ENCODE measurements at places on chromosomes 6 and 20.

DNA sequence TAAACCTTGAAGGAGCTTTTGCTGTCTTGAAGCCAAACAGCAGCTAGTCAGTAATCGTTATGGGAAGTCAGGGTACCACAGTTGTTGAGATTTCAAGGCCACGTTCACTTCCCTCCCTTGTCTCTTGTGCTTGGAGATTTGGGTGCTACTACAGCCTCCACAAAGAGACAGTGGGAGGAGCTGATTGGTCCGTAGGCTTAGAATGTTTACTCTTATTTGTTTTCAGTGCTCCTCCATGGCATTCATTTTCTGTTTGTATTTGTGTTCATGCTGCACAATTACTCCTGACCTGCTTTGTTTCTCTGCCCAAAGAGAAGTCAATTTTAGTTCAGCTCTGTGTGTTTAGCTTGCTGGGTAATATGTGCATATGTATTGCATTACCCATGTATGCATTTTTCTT, 147.7 kb downstream of the PRL start:
- DNase-seq, result no peak

- no peak for DNase-seq
Observed at GRCh38 chr6:113522376-113522775, 334.8 kb upstream of the MARCKS start.

GRCh38 chr6:25726122-25726911, 28.2 kb upstream of the SLC17A4 start:
- no peak for DNase-seq

GRCh38 chr6:3669916-3670315, 81.6 kb downstream of the PXDC1 start:
- no peak for DNase-seq

DNA sequence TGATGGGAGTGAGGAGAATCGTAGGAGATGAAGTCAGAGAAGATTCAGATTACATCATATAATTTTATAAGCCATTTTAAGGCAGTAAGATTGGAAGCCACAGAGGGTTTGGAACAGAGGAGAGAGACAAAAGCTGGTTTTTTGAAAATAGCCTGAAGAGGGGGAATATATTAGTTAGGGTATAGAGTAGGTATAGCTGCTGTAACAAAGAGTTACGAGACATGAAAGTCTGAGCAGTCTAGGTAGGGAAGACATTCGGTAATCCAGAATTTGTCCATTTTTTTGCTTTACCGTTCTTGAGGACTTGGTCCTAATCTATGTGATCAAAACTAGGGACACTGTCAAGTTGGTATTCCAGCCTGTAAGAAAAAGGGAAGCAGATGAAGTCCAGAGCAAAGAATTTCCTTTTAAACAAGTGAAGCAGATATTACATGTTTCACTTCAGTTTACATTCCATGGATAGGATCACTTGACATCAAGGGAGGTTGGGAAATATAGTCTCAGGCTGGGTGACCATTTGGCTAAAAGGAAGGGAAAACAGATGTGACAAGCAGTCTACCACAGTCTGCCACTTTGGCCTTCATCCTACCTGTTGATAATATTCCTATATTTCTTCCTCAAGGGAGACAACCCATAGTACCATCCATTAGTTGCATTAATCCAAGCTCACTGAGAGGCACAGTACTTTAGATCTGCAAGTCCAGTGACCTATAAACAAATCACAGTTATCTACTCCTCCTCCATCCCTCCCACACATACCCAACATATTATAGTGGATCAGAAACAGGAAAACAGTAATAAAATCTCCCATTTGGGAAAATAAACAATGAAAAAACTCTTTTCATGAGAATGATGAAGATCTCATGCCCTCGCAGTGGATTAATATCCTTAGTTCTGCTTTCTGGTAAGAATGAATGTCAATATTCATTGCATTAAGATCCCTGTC, 10.2 kb downstream of the FAM135A start:
- DNase-seq, result no peak

- no peak for DNase-seq
Observed at GRCh38 chr6:167757821-167758220, 68.9 kb upstream of the AFDN start.

DNA sequence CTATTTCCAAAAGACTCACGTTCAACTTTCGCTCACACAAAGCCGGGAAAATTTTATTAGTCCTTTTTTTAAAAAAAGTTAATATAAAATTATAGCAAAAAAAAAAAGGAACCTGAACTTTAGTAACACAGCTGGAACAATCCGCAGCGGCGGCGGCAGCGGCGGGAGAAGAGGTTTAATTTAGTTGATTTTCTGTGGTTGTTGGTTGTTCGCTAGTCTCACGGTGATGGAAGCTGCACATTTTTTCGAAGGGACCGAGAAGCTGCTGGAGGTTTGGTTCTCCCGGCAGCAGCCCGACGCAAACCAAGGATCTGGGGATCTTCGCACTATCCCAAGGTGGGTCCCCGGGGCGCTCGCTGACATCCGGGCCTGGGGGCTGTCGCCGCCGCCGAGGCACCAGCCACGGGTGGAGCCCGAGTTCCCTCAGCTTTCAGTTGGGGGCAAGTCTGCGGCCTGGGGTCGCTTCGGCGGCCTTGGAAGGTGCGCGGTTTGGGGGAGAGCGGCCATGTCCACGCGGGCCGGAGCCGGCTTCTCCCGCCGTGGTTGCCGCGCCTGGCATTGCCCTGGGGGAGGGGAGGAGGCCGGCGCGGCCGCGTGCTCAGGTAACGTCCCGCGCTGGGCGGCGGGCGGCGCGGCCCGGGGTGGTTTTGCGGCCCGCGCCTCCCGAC, 429 bp downstream of the AMD1 start:
- DNase-seq, result peak; percentile 24

- DNase-seq, result no peak
Observed at GRCh38 chr20:57409316-57409671, 18.1 kb downstream of the RBM38 start.

DNA sequence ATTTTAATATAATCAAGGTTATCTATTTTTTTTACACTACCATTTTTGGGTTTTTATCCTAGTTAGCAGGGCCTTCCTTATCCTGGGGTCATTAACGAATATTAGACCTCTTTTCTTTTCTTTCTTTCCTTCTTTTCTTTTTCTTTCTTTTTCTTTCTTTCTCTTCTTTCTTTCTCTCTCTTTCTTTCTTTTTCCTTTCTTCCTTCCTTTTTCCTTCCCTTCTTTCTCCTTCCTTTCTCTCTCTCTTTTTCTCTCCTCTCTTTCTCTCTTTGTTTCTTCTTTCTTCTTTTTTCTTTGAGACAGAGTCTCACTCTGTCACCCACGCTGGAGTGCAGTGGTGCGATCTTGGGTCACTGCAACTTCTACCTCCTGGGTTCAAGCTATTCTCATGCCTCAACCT, 120.4 kb upstream of the PDE7B start:
- no peak for DNase-seq

DNA sequence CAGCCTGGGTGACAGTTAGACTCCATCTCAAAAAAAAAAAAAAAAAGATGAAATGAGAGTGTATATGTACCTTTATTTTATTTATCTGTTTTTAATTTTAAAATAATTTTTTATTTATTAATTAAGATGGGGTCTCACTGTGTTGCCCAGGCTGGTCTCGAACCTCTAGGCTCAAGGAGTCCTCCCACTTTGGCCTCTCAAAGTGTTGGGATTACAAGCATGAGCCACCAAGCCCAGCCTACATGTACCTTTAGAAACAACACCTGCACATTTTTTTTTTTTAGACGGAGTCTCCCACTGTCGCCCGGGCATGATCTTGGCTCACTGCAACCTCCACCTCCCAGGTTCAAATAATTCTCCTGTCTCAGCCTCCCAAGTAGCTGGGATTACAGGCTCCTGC, 12.1 kb upstream of the PARD6B start:
- DNase-seq, result no peak

DNA sequence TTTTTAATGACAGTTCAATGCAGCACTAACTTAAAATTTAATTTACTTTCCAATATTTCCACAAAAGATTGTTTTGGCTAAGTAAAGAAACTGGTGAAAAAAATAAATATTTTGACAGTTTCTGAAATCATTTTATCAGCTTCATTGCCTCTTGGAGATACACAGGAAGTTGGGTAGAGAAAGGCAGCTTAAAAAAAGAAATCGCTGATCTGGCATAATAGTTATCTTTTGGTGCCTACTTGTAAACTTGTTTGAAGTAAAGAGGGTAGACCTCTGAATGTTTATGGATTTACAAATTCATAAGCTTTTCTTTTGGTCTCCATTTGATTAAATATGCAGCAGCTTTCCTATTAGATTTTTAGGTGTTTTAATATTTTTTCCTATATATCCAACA, 103.4 kb downstream of the RTN4IP1 start:
- no peak for DNase-seq

DNA sequence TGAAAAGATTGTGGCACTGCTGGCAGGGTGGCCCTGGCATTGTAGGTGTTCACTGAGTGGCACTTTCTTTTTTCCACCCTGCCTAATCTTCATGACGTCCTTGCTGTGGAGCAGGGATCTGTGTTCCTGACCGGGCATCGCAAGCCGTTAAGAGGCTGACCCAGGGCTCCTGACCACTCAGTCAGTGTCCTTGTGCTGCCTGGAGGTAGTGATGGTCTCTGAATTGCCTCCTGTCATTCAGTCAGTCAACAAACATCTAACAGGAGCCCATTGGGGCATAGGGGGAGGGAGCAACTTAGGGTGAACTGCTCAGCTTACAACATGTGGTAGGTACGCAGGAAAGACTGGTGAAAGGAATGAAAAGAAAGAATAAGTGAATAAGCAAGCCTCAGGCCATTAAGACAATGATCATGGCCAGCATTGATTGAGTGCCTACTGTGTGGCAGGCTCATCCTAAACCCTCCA, 152.0 kb downstream of the CEBPB start:
- no peak for DNase-seq

GRCh38 chr20:32672394-32672981, 1.3 kb downstream of the C20orf203 start:
- DNase-seq, result no peak

DNA sequence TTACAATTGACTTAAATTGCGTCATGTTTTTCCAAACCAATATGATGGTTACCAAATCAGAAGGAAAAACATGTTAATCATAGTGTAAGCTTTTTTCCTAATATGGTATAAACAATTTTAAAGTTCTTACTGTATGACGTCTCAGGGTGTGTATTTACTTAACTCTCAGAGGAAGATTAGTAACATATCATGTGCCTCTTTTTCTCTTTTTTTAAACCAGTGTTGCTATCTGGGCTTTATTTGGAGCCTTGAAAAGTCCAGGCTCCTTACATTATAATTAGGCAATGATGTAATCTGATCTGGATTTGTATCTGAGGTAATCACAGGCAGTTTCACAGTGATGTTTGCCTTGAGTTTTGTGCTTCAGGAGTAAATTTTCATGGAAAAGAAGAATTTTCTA, 20.4 kb upstream of the RAB23 start:
- no peak for DNase-seq

GRCh38 chr20:35257175-35257909, 20.6 kb downstream of the MMP24OS start:
- DNase-seq, result no peak

- DNase-seq, result no peak
Observed at GRCh38 chr6:122568797-122569221, 41.4 kb upstream of the PKIB start.

DNA sequence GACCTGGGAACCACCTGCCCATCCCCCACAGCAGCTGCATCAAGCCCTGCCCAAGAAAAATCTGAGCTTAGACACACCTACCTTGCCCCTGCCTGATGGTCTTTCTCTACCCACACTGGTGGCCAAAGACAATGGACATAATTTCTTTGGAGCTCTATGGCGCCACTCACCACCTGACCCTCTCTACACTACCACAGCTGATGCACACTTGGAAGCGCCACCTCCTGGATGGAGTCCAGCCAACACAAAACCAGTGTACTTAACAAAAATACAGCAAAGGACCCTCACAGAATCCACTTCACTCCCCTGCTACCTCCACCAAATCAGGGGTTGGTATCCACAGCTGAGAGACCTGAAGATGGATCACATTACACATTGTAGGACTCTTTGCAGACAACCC, 39.7 kb upstream of the CLVS2 start:
- no peak for DNase-seq

DNA sequence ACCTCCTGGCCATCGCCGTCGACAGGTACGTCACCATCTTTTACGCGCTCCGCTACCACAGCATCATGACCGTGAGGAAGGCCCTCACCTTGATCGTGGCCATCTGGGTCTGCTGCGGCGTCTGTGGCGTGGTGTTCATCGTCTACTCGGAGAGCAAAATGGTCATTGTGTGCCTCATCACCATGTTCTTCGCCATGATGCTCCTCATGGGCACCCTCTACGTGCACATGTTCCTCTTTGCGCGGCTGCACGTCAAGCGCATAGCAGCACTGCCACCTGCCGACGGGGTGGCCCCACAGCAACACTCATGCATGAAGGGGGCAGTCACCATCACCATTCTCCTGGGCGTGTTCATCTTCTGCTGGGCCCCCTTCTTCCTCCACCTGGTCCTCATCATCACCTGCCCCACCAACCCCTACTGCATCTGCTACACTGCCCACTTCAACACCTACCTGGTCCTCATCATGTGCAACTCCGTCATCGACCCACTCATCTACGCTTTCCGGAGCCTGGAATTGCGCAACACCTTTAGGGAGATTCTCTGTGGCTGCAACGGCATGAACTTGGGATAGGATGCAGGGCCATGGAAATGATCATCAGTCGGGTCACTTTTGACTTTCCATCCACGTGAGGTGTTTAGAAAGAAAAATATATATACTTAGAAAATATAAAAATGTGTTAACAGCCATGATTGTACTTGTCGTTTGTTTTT, 868 bp downstream of the MC3R start:
- no peak for DNase-seq

DNA sequence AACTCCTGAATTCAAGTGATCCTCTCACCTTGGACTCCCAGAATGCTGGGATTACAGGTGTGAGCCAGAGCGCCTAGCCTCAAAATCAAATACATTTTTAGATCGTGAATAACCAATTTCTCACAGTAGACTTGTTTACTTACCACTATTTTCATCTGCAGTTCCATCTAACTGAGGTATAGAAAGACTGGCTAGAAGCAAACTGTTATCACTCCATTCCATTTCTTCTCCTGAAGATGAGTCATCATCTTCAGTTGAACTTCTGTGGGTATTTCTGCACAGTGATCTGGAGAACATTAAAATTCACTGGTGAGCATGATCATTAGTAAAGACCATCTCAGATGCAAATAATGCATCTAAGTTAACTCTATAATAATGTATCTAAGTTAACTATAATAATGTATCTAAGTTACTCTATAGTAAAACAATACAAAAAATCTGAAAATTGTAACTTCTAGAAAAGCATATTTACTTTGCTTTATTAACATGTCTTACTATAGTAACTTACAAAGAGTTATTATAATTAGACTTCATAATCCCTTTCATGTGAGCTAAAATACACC, 105.4 kb downstream of the REV3L start:
- no peak for DNase-seq

- DNase-seq, result no peak
Observed at GRCh38 chr20:44207126-44207723, 3.3 kb downstream of the OSER1 start.

All from activated CD8-positive, alpha-beta memory T cell treated with anti-CD3 and anti-CD28 coated beads for 4 hours (primary cell).